ENCODE measurements at places on chromosomes 3 and 15.

- DNase-seq = no peak
Observed at GRCh38 chr3:5264093-5264600, 76.6 kb downstream of the EDEM1 start.

DNA sequence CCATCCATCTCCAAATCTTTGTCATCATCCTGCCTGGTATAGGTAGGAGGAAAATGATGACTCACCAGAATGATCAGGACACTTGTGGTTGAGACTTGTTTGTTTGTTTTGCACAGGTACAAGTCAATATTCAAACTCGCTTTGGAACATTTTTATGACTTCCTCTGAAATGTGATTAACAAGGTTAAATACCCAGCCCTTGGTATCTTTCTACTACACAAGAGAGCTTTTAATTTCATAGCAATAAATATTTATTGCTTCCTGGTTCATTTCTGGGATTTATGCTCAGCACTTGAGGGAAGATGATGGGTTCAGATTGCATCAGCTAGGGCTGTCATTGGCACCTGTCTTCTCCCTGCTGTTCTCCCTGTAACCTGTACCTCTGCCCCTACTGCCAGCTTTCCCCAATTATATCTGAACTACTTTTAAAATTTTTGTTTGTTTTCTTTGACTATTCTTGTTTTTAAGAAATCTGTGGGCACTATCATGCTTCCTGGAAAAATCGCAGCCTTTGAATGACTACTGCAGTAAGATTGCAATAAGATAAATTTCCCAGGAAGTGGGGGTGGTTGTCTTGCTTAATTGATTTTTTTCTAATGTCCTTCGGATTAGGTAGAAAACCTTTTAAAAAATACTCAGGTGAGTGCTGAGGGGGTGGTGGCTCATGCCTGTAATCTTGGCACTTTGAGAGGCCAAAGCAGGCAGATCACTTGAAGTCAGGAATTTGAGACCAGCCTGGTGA lies 24.3 kb upstream of the GCNT3 start:
- no peak for DNase-seq

DNA sequence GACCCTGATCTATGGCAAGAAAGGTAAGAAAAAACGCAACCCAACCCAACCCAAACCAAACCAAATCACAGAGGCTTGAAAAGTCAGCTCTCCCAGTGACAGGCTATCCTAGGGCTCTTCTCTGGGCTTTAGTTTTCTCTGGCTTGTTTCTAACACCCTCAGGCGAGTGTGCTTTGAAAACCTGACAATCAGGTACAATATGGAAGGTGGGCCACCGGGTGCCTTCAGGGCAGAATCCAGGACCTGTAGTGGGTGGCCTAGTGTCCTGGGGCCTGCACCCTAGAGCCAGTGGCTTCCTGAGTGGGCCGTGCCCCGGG lies 46.8 kb downstream of the BHLHE40 start:
- no peak for DNase-seq

DNA sequence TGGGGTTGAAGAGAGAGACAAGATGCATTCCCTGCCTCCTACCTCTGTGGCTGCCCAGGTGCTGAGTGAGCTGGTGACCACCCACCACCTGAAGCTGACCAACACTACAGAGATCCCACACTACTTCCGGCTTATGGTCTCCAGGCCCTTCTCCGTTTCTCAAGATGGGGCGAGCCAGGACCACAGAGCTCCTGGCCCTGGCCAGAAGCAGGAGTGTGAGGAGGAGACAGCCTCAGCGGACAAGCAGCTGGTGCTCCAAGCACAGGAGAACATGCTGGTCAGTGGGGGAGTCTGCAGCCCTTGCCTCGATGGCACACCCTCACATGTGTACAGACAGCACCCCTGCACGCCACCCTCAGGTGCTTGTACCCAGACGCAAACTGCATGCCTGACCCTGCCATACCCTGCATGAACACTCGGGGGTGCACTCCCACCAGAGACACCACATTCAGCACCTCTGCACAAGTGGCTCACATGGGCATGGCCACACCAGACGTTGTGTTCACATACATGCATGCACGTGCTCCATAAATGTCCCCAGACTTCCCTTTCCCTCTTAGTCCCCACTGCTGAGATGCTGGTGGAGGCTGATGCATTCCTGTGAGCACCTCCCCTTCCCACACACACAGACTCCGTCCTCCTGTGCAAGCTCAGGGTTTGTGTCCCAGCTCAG lies 19.0 kb downstream of the ACAA1 start:
- DNase-seq = peak; percentile 37

GRCh38 chr3:124843047-124843446 lies 44.1 kb downstream of the ITGB5 start:
- DNase-seq = no peak

DNA sequence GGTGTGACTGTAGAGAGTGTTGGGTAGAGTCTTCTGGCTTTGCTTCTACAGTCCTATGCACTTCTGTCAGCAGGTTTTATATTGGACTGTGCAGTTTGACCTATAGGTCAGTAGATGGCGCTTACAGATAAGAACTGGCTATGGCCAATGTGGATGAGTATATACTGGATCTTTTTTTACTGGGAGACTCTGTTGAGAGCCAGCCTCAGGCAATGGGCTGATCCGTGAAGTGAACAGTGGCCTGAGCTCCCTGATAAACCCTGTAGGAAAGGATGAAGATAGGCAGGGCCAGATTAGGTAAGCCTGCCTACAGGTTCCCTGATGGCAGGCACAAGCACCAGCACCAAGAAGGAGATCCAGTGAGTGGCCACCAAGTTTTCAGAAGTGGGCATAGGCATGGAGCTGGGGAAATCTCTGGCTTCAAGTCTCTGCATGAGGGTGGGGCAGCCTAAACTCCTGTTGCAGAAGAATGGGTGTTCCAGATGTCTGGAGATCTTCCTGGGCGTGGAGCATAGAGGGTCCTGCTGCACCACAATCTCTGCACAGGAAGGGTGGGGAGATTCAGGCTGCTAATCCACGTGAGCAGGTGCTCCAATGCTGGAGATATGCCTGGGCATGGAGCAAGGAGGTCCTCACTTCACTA lies 326.0 kb upstream of the SGO1 start:
- no peak for DNase-seq

DNA sequence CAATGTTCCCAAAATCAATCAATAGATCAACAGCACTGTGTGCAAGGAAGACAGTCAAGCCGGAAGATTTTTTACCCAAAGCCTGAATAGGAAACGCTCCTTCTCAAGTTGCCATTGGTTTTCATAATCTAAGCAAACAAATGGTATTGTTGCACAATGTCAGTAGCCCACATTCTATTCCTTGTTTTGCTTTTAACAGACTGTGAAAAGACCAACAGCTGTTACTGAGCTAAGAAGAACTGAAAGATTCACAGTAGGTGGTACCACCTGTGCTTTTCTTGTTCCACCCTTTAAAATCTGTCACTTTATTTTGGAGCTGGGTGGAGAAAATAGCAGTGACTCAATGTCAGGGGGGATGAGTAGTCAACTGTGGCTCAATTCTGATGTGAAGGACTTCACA lies 357.5 kb upstream of the CADM2 start:
- DNase-seq = no peak

GRCh38 chr15:56440214-56440770 lies 24.6 kb downstream of the MNS1 start:
- no peak for DNase-seq

GRCh38 chr3:45041666-45042065 lies 15.6 kb downstream of the CLEC3B start:
- DNase-seq = no peak
